ENCODE measurements at places on chromosomes 16 and 17.

GRCh38 chr17:9414471-9414870 lies 161.1 kb downstream of the STX8 start:
- DNase-seq, result no peak

DNA sequence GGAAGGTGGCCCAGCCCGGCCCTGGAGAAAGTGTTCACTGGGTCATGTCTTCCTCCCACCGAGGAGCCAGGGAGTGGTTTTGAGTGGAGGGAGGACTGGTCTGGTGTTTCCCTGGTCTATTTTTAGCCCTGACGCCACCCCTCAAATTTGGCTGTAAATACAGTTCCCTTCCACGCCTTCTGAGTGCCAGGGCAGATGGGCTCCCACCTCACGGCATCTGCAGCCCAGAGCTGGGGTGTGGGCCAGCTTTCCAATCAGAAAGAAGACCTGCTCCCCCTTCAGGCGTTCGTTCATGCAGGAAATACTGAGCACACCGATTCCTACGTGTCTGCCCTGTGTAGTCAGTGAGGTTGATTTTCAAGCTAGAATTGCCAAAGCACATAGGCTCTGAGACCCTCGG lies 53.7 kb downstream of the SNX20 start:
- no peak for DNase-seq

- DNase-seq, result no peak
These were observed 256.1 kb downstream of the CDH8 start for GRCh38 chr16:61780161-61780560.

DNA sequence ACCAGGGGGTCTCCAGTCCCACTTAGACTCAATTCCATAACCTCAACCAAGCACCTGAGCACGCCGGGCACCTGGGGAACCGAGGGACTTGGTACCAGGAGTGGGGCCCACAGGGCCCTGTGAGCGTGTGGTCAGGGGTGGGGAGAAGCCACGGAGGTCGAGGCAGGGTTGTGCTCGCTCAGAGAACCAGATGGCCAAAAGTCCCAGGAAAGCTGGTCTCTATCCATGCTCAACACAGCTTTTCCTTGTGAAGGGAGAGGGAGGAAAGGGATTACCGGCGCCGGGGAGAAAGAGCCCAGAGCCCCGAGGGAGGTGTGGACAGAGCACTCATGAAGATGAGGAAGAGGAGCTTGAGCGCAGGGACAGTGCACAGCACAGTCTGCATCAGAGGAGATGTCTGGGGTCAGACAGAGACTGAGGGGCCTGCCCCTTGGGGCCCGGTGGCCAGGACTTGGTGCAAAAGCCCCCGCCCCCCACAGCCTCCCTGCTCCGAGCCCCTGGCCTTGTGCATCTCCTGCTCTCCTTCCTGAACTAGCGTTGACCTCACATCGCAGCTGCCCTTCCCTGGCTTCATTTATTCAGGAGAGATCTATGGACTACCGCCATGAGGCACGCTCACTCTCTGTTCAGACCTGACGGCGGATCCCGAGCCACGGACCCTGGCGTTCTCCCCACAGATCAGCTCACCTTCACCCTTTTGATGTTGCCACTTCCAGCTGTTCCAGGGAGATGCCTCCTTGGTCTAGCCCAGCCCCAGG lies 355.4 kb upstream of the TNRC6C start:
- no peak for DNase-seq

- no peak for DNase-seq
These were observed 65.9 kb downstream of the PCTP start for GRCh38 chr17:55816532-55817396.

DNA sequence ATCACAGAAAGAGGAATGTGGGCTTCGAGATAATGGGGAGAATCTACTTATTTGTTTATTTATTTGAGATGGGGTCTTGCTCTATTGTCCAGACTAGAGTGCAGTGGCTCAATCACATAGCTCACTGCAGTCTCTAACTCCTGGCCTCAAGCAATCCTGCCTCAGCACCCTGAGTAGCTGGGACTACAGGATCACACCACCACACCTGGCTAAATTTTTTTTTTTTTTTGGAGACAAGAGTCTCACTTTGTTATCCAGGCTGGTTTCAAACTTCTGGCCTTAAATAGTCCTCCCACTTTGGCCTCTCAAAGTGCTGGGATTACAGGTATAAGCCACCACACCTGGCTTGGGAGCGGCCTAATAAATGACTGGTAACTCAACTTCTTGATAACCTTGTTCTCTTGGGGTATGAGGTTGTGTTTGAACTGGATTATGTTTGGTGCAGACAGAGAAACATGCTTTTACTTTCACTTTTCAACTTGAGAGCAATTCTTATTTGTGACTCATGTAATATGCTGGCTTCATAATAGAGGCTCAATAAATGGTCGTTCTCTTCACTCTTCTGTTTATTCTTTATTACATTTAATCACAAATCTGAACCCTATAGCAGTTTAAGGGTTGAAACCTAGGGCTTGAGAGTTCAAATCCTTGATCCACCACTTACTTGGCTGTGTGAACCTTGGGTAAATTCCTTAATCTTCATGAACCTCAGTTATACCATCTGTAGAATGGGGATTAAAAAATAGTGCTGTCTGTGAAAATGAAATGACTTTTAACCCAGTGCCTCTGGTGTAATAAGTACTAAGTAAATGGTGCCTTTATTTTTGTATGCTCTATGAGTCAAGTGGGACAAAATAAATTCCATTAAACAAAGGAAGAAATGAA lies 129.1 kb upstream of the HS3ST2 start:
- DNase-seq, result no peak

- no peak for DNase-seq
These were observed 6.1 kb upstream of the CCL8 start for GRCh38 chr17:34313164-34313563.

DNA sequence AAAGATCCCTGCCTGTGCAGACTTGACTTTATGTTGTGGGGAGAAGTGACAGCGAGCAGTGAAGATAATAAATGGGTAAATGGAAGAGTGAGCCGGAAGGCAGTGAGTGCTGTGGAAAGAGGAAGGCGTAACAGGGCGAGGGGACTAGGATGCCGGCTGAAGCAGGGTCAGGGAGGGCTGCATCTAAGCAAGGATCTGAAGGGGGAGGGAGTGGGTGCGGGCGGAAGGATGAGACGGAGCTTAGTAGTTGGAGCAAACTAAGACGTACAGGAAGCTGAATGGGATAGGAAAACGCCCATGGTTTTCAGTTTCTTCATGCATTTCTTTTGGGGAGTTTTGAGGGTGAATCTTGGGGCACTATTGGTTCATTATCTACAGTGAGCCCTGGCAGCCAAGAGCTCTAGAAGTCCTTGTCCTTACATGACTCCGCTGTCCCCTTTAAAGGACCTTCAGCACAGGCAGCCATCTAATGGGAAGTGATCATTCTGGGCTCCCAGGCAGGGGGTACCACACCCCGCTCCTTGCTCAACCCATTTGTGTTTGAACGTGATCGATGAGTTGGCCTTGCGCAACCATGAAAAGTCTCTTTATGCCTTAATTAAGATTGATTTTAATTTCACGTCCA lies 10.4 kb upstream of the NAT9 start:
- DNase-seq, result no peak

DNA sequence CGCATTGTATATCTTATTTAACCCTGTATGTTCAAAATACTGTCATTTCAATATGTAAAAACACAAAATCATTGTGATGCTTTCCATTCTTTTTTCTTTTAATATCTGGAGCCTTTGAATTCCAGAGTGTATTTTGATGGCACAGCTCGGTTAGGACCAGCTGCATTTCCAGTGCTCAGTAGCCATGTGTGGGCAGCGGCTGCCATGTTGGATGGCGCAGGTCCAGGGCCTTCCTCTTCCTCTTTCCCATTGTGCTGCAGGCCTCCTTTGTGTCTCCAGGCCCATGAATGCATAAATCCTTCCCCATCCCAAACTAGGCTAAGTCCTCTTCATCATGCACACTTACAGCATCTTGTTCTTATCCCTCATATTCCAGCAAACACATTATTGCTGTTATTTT lies 13.0 kb downstream of the IRX3 start:
- no peak for DNase-seq

- no peak for DNase-seq
These were observed 49.3 kb upstream of the CA10 start for GRCh38 chr17:52207796-52208195.

DNA sequence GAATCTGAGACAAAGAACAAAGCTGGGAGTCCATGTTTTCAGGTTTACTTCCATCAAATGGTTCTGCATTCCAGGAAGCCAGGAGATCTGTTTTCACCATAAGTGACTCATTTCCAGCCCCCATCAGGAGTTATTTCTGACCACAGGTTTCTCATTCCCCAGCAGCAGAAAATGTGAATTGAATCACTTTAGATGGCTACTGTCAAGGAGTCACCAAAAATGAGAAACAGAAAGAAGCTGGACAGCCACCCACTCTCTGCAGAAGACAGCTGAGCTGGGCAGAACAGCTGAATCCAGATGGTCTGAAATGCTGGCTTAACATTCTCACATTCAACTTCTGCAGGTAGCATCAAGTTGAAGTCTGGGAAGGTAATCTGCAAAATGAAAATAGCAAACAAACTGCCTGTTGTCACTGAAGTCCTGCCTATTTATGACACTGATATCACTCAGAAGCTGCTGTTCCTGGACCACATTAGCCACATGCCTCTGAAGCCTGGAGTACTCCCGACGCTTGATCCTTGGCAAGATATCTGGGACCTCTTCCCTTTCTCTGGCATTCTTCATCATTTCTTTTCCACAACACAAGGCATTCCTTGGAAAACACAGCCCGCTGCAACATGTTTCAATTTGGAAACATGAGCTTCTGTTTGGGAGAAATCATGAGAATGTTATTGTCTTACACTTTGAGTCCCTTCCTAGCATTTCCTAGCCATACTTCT lies 15.3 kb downstream of the CCL11 start:
- DNase-seq, result peak; percentile 49

DNA sequence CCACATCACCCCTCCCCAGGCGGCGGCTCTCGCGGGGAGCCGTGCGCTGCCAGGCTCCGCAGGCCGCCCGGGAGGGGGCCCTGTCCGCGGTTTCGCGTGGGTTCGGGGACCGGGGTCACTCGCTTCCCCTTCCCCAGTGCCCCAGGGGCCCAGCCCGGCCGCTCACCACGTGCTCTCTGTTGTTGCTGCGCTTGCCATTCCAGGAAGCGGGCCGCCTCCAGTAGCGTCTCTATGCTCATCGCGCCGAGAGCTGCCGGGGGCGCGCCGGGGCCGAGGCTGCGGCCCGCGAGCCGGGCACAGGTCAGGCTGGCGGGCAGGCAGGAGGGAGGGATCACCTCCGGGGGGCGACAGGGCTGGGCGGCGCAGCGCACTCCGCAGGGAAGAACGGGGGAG lies 390 bp downstream of the MNT start:
- DNase-seq, result peak; percentile 32

DNA sequence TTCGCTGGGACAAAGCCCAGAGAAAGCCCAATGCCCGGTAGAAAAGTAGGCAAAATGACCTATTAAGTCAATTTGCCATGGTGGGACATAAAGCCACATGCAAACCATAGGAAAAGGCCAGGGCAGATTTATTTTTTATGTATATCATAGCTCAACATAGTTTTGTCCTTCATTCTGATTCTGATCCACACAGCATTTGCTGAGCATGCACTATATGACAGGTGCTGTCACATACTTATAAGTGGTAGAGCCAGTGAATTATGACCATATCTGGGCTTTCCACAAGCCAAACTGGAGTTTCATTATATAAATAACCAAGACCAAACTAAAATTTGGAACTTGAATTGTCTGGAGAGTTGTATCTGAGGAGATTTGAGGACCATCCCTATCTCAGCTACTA lies 74.3 kb downstream of the CA10 start:
- no peak for DNase-seq

DNA sequence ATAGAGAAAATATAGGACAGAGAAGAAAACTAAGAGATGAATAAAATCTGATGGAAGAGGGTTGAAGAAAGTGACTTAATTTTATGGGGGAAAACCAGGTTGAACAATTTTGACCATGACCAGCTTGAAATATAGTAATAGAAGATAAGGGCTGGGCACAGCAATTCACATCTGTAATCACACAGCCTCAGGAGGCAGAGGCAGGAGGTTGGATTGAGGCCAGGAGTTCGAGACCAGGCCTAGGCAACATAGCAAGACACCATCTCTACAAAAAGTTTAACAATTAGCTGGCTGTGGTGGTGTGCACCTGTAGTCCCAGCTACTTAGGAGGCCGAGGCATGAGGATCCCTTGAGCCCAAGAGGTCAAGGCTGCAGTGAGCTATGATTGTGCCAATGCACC lies 8.7 kb downstream of the MXRA7 start:
- DNase-seq, result no peak

- DNase-seq, result no peak
These were observed 4.0 kb downstream of the DEF8 start for GRCh38 chr16:89952551-89952950.

DNA sequence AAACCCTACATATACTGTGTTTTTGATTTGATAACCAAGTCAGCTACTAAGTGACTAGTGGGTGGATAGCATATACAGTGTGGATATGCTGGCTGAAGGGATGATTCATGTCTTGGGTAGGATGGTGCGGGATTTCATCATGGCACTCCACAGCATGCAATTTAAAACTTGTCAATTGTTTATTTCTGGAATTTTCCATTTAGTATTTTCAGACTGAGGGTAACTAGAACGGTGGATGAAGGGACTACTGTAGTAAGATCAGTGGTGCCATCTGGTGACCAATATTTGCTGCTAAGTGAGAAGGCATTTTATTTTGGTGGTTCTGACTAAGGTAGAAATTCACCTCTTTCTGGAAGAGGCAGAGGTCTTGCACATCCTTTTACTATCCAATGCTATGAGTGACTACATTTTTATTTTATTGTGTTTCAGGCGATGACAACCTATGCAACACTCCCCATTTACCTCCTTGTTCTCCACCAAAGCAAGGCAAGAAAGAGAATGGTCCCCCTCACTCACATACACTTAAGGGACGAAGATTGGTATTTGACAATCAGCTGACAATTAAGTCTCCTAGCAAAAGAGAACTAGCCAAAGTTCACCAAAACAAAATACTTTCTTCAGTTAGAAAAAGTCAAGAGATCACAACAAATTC lies 3.1 kb downstream of the CDC6 start:
- DNase-seq, result peak; percentile 63

GRCh38 chr17:81481073-81481799 lies 31.4 kb downstream of the ACTG1 start:
- DNase-seq, result no peak

GRCh38 chr17:74527081-74527480 lies 4.2 kb downstream of the CD300LB start:
- no peak for DNase-seq

DNA sequence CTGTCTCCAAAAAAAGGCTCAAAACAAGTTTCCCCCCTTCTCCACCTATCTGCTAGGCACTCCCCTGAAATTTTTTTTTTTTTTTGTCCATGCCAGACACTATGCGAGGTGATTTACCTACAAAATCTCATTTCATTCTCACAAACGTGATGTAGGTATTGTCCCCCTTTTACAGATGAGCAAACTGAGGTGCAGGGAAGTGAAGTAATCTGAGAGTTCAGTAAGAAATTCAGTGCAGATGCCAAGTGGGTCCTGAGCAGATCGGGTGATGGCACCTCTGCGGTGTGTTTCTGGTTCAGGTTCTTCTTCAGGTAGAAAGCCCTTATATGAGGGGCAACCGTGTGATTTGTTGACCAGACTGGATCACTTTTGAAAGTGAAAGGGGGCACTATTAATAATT lies 9.7 kb downstream of the TBKBP1 start:
- no peak for DNase-seq

- DNase-seq, result no peak
These were observed 3.5 kb downstream of the CD300LB start for GRCh38 chr17:74527756-74528155.
